ENCODE measurements at places on chromosomes 16 and 17. TPM values are rescaled to one million over a fixed set of nuclear protein-coding genes. Genes with fewer than 3 reads are reported as not detected.

Gene NHERF2
- total RNA-seq, result 20.1 TPM

Gene WDR81
- total RNA-seq, result 21.6 TPM

Gene IL21R
- not detected for total RNA-seq

Gene ZP2
- not detected for total RNA-seq

Gene ZSWIM7
- total RNA-seq, result 24.2 TPM

Gene IRX5
- total RNA-seq, result 6.3 TPM

Gene ADPRM
- total RNA-seq, result 14.1 TPM

Gene LPCAT2
- 11.8 TPM for total RNA-seq

Gene ALOX12B
- total RNA-seq, result 2.0 TPM

Gene CHST5
- total RNA-seq, result not detected

Gene SPNS3
- not detected for total RNA-seq

Gene SF3B3
- 58.1 TPM for total RNA-seq

Gene PDILT
- total RNA-seq, result not detected

Gene PRSS8
- total RNA-seq, result 15.0 TPM

Gene TMEM114
- not detected for total RNA-seq

Gene CRYM
- total RNA-seq, result 1.2 TPM

Gene ZNF652
- 5.5 TPM for total RNA-seq

Gene SEZ6
- total RNA-seq, result not detected

Gene CHST4
- total RNA-seq, result under 0.01 TPM

Gene TMEM88
- 0.64 TPM for total RNA-seq

Gene FAM83G
- 35.5 TPM for total RNA-seq

Gene CYBC1
- total RNA-seq, result 31.3 TPM
